ENCODE measurements at places on chromosomes 5 and 9.
A peak's percentile ranks its signal among the peaks of the same experiment; 100 is the strongest.

- no peak for DNase-seq
These were observed 87.3 kb downstream of the SYK start for GRCh38 chr9:90888941-90889340.

DNA sequence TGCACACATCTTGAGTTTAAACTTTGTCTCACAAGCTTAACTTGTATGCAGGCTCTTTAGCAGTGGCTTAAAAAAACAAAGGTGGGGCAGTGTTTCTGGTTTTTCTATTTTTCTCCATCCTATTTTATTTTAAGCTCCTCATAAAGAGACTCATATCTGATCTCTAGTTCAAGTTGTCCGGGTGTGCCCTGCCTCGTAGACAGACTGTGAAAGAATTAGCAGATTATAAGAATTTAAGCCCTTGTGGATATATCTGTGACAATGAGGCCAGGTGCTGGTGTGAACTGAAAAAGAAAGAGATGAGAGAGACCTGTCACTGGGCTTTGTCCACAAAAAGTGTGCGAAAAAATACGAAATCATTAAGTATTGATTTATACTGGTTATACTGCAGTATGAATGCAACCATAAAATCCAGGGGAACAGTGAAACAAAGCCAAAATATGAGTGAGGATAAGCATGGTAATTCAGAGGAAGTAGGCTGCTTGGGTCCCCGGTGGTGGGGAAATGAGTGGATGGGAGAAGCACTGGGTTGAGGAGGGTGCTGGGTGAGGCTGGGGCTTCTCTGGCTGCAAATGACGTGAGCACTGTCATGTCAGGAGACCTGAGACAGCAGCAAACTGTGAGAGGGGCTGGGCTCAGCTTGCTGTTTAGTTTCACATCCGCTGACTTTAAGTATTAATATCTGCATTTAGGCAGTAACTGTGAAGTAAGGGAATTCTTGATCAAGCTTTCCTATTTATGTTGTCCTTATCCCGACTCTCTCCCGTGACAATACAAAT is 179.7 kb upstream of the ANKRD55 start:
- no peak for DNase-seq

DNA sequence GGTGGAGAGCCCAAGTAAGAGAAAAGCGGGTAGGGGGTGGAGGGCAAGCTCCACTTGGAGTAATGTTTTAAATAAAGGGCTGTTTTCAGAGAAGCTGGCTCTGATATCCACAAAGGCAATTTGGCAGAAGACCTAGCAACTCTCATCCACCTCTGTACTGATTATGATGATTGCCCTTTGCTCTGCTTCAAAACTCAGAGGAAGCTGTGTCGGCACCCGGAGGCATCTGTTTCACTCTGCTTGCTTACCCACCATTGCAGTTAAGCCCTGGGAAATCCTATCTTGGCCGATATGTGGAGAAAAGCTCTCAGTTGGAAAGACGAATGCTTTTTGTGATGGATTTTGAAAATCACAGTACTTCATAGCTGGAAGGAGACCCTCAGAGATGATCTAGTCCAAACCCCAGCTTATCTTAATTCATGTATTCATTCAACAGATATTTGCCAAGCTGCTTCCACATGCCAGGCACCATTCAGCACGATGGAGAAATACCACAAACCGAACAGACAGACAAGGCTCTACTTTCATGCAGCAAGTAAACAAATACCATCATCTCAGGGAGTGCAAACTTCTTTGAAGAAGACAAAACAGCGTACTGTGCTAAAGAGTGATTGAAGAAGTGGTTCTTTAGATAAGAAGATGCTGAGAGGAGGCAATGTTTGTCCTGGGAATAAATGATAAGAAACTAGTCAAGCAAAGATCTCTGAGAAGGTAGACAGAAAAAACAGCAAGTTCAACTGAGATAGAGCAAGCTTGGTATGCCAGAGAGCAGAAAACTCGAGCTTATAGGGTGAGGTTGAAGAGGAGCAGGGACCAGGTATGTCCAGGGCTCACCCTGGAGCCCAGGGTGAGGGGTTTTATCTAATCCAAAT is 140.4 kb upstream of the SPDL1 start:
- no peak for DNase-seq

DNA sequence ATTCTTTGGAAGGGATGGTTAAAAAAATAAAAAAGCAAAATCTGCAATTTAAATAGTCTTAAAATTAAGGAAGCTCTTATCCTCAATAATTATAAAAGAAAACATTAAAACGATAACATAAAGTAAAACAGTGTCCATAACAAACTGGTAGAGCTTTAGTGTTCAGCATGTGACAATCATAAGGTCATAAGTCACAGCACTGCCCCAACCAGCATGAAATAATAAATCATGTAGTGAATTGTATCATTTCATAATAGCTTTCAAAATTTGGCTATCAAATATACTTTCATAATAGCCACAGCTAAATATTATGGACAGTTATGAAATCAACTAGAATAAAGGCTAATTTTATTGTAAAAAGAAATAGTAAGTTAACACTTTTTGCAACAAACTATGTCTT is 10.0 kb downstream of the NR3C1 start:
- DNase-seq, result no peak

- DNase-seq, result no peak
These were observed 90.6 kb downstream of the PHF2 start for GRCh38 chr9:93667006-93667405.

- DNase-seq, result peak; percentile 14
These were observed 72.4 kb upstream of the MPDZ start for GRCh38 chr9:13351778-13352386.

GRCh38 chr5:154376481-154376880 is 69.3 kb upstream of the SAP30L start:
- DNase-seq, result no peak

DNA sequence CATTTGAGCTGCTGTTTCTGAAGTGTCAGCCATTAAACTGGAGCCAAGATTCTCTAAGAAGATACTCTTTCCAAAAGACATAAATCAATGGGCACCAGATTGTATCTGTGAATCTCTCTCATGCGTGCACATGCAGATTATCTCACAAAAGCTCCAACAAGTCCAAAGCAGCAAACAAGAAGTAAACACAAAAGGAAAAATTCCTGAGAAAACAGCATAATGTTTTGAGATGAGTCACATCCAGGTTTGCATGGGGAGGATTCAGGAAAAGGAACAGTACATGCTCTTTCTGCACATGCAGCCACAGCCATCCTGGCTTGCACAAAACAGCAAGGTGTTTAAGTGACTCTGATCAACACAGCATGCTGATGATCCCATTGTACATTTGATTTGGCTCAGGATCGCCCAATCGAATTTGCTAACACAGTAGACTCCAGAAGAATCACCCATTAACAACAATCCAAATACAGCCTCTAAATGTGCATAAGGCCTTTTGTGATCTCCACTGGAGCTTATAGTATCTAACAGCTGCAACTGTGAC is 143.1 kb downstream of the ELAVL2 start:
- DNase-seq, result no peak

GRCh38 chr9:68871236-68871635 is 142.7 kb downstream of the PRKACG start:
- DNase-seq, result no peak

- DNase-seq, result no peak
These were observed 438 bp upstream of the PAPPA start for GRCh38 chr9:116152941-116153764.

DNA sequence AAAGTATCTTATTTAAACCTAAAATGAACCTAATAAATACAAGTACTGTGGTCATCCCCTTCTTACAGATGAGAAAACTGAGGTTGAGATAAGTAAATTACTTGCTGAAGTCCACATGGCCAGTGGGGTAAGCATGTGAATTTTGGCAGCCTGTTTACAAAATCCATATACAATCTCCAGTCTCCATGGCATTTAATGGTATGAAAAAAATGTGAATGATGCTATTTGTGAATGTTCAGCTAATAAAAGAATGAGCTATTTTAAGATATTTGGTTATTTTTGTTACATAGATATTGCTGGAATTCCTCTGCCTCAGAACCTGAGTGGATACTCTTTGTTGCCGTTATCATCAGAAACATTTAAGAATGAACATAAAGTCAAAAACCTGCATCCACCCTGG is 19.3 kb upstream of the GPR150 start:
- DNase-seq, result no peak

DNA sequence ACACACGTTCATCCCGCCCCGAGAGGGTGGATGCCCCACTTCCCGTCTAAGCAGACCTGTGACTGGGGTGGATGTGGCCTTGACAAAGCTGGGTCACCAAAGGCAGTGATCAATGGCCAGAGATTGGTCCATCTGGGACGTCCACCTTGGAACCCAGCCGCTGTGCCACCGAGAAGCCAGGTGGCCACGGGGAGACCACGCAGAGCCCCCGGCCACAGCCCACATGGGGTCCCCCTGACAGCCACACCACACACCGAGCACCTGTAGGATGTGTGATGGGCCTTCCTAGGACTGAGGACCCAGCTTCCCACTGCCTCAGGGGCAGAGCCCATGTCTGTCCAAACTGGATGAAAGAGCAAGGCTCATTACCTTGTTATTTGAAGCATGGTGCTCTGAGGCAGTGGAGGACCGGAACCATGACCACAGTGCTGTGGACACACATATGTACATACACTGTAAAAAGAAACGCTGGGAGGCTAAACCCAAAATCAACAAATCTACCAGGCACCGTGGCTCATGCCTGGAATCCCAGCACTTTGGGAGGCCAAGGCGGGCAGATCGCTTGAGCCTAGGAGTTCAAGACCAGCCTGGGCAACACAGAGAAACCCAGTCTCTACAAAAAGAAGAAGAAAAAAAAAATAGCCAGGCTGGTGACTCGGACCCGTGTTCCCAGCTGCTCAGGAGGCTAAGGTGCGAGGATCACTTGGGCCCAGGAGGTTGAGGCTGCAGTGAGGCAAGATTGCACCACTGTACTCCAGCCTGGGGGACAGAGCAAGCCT is 50.1 kb downstream of the MRPL36 start:
- DNase-seq, result no peak

- DNase-seq, result no peak
These were observed 163.2 kb downstream of the ARRDC3 start for GRCh38 chr5:91219803-91220371.
